ENCODE measurements at places on chromosomes 4 and X. TPM values are rescaled to one million over a fixed set of nuclear protein-coding genes. Genes with fewer than 3 reads are reported as not detected.

- DNase-seq: no peak
These were observed 14.3 kb upstream of the FAM241A start for GRCh38 chr4:112130906-112131305.

DNA sequence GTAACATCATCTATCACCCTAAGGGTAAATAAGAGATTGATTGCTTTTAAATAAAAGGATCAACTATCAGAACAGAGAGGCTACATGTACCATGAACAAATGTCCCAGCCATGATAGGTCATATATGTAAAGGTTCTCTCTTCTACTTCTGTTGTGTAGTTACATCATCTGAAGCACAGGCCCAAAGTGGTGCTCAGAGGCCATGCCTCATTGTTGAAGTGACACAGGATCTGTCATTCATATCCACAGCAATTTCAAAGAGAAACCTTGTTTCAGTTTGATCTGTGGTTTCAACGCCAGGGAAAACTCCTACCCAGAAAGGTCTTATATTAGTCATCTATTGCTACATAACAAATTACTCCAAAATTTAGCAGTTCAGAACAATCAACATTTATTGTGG lies 269.2 kb upstream of the MAOA start:
- no peak for DNase-seq

ADH7 gene
- total RNA-seq: not detected

DNA sequence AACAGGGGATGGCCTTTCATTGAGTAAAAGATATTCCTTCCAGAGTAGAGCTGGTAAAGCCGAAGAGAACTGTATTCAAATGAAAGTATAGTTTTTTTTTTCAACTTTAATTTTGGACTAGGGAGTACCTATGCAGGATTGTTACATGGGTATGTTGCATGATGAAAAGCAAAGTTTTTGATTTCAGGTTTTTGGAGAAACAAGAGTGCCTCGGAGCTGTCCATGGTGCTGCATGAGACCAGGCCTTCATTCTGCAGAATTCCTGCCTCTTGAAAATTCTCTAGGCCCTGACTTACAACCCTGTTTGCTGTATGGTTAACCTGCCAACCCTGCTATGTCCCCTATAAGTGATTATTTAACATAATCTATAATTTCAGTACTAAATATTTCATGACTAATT lies 1065.7 kb upstream of the FTHL17 start:
- DNase-seq: no peak

GRCh38 chr4:58111818-58112217 lies 1001.6 kb upstream of the IGFBP7 start:
- no peak for DNase-seq

TRAPPC11 gene
- 76.9 TPM for total RNA-seq

DNA sequence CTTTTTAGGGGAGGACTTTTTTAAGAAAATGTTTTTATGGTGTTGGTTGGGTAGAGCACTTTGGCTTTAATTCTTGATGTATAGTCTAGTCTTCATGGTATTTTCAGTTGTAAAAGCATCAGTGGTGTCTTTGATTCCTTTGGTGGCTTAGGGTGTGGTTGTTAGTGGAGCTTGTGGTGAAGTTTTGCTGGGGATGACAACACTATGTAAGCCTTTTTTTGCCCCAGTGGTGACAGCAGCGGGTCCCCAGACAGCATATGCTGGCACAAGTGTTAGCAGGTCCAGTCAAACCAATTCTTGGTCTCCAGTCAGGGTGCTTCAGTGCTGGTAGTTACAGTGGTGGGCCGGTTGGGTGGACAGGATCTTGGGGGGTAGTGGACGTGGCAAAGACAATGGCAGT lies 52.0 kb downstream of the CHIC1 start:
- DNase-seq: no peak

Data from omental fat pad (tissue), 4 donors.